ENCODE measurements at places on chromosomes 7 and 10. TPM values are rescaled to one million over a fixed set of nuclear protein-coding genes. Genes with fewer than 3 reads are reported as not detected.

ARHGAP19 gene
- total RNA-seq: 3.9 TPM

ASIC3 gene
- 3.7 TPM for total RNA-seq

GPR15LG gene
- total RNA-seq: 98.0 TPM

CELF2 gene
- 54.3 TPM for total RNA-seq

ZFAND2A gene
- total RNA-seq: 30.9 TPM
